ENCODE measurements at places on chromosomes 5 and 9.

- DNase-seq = no peak
Observed at GRCh38 chr5:347712-348284, 26.3 kb downstream of the AHRR start.

DNA sequence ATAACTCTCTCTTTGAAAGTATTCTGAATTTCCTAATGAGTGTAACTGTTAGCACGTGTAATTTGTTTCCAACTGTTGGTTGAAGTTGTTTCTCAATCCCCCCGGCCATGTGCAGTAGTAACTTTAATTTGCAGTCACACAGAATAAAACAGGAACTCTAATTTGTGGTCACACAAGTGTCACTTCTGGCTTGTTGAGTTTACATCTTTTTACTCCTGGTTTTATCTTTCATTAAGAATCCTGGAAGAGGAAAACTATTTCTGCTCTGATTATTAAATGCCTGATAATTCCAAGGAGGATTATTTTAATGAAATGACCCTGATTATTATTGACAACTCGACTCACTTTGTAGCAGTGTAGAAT lies 1.2 kb downstream of the SCAMP1 start:
- DNase-seq = no peak

GRCh38 chr5:72921886-72922285 lies 34.0 kb upstream of the FCHO2 start:
- DNase-seq = no peak

- DNase-seq = no peak
Observed at GRCh38 chr5:78060421-78060820, 234.1 kb downstream of the AP3B1 start.

DNA sequence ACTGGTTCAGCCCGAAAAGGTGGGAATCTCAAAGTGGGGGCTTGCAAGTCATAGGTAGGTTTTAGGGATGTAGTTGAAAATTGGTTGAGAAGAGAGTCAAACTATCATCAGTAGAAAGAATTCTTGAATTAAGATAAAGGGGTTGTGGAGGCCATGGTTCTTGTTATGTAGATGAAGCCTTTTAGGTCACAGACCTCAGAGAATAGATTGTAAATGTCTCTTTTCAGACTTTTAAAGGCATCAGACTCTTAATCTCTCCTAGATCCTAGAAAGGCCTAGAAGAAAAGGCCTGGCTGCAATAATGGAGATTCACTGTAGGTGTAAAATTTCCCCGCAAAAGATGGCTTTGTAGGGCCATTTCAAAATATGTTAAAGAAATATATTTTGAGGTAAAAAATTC lies 96.4 kb downstream of the PSAT1 start:
- DNase-seq = no peak

GRCh38 chr5:141786700-141787099 lies 91.5 kb downstream of the PCDH1 start:
- DNase-seq = no peak

DNA sequence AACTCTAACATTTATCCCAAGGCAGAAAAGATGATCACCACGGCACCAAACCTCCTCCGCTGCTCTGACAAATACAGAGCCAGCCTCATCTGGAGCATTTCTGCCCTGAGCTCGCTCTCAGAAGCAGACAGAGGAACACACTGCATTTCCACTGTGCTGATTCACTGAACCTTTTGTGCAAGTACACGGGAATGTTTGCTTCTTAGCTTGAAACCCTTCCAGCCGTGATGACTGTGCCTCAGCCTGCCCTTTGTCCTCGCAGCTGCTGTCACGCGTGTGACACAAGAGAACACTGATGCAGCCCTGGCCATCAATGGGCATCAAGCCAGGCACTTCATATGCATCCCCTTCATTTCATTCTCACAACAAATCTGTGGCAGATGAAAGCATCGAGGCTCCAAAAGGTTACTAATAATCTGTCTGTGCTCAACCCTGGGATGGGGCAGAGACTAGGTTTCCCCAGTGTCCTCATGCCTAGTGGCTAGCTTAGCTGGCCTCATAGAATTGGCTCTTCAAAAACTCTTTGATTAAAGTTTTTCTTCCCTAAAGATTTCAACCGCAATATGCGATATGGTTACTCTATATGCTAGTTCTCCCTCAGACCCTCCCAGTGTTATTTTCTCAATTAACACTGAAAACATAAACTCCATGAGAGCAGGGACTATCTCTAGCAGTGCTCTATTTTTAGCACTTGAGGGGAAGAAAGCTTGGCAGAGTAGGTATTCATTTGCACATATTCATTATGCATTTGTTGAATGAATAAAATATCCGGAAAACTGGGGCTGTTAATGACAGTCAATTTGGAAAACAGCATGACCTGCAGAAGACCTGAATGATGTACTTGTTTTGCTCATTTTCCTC lies 7.3 kb downstream of the CDC14B start:
- peak; percentile 38 for DNase-seq
